Gastroesophageal sphincter (tissue), 4 donors: ENCODE measurements at places on chromosomes 16 and 17.

DNA sequence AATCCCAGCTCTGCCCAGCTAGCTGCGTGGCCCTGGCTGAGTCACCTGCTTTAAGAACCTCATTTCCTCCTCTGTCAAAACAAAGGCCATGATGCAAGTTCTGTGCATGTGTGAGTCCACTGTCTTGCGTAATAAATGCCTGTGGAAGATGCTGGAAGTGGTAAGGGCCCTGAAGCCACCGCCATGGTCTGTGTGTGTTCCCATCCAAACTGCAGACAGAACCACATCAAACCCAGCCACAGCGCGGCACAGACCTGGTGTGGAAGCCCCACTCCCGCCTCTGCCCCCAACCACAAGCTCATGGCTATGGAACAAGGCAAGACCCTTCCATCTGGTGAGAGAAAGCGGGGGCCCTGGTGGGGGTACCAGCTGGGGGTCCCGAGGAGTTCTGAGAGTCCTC lies 26.0 kb downstream of the NECAB2 start:
- no peak for ATAC-seq

DNA sequence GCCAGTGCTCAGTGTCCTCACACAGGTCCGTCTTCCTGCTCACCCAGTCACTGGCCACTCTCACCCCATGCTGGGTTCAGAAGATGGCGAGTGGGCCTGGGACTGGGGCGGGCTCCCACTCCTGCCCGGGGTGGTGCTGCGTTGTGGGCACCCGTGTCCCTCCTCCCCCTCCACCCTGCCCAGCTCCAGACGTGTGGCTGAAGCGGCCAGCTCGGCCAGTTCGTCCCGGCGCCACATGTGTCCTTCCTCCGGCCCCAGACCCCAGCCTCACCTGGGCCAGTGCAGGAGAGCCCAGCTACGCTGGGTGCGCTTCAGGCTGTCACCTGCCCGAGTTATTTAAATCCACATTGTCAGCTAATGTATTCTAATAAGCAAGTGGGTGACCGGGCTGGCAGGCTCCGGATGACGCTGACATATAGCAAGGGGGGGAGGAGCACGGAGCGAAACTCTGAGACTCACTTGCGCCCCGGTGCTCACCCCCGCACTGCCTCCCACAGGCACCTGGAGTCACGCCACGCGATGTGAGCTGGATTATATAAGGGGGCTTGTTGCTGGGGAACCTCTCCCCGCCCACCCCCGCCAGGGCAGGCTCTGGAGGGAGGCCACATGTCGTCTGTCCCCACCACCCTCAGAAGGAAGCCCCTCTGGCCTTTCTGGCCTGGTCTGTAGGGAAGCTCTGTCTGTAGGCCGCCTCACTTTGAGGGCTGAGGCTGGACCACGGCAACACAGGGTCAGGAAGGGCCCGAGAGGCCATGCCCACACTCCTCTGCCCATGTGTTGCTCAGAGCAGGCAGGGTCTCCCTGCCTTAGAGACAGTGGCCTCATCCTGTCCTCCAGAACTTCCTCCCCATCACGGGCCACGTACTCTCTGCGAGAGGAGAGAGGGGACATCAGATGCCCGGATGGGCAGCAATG lies 7.1 kb upstream of the BAIAP2 start:
- ATAC-seq, result no peak

DNA sequence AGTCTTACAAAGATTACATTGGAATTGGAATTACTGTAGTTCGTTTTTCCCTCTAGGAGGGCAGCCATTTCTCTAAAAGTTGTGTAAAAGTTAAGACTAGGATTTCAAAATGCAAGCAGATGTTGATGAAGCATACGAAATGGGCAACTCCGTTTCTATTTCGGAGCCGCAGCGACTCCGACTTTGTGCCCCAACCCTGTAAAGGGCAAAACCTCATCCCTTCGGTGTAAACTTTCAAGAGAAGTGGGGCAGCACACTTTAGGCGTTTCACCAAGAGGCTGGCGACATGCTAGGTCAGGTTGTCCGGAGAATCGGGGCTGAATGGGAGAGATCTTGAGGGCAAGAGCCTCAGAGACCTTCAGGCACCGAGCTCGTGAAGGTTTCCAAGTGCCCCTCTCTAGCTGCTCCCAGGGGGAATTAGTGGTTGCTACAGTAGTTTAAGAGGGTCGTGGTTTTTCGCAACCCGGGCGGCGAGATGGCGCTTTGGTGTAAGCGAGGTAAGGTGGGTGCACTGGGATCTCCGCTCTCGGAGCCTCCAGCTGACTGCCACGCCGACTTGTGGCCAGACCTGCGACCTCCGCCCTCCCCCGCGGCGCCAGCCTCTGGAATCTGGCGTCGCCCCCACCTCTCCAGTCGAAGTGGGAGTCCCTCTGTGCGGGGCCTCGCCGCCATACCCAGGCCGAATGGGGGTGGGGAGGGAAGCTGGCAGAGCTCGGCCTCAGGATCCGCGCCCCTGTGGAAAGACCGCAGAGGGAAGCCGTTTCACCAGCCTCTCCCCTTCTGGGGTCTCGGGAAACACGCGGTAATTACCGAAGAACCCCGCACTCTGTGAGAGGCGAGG lies 1.0 kb upstream of the HEXIM2 start:
- peak; percentile 49 for ATAC-seq

DNA sequence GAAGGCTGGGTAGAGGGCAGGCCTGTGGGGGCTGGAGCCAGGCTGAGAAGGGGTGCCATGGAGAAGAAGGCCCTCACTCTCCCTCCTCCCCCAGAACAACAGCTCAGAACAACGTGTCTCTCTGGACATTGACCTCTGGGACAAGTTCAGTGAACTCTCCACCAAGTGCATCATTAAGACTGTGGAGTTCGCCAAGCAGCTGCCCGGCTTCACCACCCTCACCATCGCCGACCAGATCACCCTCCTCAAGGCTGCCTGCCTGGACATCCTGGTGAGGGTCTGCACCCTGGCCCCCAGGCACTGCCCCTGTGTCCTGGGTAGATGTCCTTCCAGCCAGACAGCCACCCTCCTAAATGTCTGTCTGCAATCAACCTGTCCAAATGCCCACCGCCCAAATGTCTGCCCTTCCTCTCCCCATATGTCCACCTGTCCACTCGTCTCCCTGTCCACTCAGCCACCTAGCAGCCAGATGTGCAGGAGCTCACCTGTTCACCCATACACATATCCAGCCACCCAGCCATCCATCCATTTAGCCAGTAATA lies 12.2 kb downstream of the GJD3 start:
- ATAC-seq, result no peak

GRCh38 chr17:64193561-64193960 lies 63.6 kb upstream of the ERN1 start:
- no peak for ATAC-seq
